ENCODE measurements at places on chromosomes 1 and 21.
A peak's percentile ranks its signal among the peaks of the same experiment; 100 is the strongest.

DNA sequence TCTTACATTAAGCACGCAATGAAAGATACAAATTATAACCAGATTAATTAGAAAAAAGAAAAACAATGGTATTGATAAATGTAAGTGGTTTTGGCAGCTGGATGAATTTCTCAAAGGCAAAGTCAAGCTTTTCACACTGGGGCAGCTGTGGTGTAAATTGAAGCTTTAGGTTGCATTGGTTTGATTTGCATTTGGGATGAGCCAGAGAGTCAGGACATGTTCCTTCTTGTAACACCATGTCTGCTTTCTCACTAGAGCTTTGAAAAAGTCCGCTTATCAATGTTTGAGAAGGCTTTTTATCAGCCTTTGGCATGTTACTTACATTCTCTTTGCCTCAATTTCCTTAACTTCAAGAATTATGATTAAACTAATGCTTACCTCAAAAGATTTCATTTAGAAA is 173.9 kb downstream of the GPATCH2 start:
- DNase-seq = no peak

- no peak for DNase-seq
Measured at GRCh38 chr1:228337031-228337564, 69.5 kb downstream of the TRIM11 start.

- DNase-seq = peak; percentile 72
Measured at GRCh38 chr1:55631509-55631908, 416.3 kb upstream of the USP24 start.

DNA sequence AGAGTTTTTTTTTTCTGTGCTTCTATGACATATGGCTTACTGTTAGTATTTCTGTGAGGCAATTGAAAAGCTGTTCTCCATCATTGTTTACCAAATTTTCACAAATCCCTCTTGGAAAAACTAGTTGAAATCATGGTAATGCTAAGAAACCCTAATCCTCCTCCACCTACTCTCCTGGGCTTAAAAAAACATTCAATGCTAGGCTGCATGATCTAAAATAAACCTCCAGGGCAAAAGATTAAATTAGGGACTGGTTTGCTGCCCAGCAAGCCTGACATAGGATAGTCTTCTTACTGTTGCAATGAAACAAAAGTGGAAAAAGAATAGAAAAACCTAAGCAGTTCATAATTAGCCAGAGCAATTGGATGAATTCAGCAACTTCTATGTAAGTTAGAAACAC is 16.1 kb downstream of the C1orf52 start:
- no peak for DNase-seq

DNA sequence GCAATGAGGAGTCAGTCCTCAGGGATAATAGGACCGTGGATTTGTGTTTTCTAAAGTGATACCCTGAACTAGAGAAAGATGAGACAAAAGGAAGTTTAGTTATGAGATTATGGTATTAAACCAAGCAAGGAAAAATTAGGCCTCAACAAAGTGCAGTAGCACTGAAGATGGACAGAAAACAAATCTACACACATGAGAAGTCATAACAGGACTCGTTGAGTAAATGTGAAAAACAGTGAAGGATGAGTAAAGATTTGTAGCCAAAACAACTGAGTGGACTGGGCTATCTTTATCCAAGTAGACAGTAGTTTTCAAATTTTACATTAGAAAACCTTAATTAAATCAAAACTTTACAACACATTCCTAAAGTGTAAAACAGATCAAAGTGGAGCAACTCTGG is 15.0 kb downstream of the EPRS1 start:
- no peak for DNase-seq

DNA sequence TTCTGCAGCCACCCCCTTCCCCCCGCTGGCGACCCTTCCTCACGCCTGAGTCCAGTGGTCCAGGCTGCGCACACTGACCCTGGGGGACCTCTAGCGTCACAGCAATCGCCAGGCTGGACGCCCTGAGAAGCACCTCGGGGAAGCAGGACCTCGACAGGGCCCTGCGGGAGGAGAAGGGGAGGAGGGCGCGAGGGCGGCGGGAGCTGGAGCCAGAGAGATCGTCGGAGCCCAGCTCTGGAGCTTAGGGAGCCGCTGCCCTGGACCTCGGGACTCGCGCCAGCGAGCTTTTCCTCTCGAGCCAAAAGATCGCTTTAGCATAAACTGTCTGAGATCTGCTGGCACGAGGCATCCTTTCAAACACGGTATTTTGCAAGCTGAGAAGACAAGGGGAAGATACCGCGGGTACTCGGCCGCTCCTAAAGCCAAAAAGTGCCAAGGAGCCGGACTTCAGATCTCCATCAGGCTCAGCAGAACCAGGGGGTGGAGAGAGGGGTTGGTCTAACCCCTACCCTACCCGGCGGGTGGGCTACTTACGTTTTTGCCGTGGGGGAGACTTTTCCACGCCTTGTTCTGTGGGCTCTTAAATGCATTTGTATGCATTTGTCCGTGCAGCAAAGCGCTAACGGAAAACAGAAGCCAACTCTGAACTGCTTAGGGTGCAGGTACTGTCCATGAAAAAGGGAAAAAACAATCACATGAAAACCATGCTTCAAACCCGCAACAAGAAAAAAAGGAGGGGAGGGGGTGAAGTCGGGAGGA is 586 bp downstream of the COL24A1 start:
- peak; percentile 50 for DNase-seq

DNA sequence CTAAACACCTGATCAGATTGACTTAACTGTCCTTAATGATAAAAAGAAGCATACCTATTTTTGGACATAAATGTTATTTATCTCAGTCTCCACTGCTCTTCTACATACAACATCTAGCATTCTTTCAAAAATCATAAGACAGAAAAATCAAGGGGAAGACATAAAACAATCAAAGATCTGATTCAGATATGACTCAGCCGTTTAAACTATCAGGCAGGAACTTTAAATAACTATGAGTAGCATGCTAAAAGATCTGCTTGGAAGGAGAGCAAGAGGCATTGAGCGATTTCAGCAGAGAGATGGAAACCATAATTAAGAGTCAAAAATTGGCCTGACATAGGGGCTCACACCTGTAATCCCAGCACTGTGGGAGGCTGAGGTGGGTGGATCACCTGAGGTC is 27.2 kb upstream of the SLC22A15 start:
- DNase-seq = peak; percentile 13
